ENCODE measurements at places on chromosomes 5 and 9. TPM values are rescaled to one million over a fixed set of nuclear protein-coding genes. Genes with fewer than 3 reads are reported as not detected.

- DNase-seq = no peak
Measured at GRCh38 chr9:32414856-32415255, 30.4 kb downstream of the ACO1 start.

GRCh38 chr5:9437741-9438240 is 108.1 kb downstream of the SEMA5A start:
- DNase-seq = no peak

DNA sequence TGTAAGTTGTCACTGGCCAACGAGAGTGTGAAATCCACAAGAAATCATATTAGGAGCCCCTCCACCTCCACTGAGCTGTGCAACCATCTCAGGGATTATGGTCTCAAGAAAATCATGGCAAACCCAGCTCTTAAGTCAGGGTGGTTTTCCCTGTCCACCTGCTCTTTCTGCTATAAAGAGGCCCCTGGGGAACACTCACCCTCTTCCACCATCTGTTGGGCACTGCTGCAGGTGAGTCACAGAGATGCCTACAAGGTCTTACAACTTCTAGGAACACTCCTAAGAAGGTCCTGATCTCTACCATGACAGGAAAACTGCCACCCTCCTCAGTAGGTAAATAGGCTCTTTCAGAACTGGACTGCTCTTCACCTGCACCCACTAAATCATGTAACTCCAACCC is 61.8 kb downstream of the DRD1 start:
- no peak for DNase-seq

GRCh38 chr9:27303219-27303618 is 6.3 kb upstream of the EQTN start:
- DNase-seq = no peak

GRCh38 chr5:32421075-32421474 is 23.5 kb downstream of the ZFR start:
- DNase-seq = no peak

DNA sequence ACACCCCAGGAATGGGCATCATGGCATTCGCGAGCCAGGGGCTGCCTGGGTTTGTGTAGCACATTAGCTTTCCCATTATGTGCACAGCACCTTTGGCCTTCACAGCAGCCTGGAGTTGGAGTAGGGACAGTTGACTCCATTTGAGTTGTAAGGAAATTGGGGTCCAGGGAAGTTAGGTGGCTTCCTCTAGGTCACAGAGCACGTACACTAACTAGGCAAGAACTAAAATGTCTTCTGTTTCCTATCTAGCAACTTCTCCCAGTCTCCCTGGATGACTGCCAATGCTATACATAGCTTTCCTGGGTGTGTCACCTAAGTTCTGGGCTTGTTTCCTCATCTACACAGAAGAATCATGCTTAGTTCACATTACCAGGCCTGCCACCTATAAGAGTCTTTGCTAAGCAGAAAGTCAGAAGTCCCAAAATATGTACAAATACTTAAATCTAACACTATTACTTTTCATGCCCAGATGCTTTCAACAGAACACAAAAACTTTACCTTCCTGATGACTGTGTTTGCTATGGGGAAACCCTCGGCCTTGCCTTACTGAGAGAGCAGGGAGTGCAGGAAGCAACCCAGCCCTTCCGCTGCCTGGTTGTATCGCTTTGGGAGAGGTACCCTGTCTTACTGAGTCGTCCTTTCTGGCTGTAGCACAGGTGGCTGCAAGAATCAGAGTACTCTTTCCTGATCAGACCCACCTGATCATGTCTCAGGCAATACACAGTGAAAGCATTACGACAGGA is 12.0 kb downstream of the MACROH2A1 start:
- no peak for DNase-seq

DNA sequence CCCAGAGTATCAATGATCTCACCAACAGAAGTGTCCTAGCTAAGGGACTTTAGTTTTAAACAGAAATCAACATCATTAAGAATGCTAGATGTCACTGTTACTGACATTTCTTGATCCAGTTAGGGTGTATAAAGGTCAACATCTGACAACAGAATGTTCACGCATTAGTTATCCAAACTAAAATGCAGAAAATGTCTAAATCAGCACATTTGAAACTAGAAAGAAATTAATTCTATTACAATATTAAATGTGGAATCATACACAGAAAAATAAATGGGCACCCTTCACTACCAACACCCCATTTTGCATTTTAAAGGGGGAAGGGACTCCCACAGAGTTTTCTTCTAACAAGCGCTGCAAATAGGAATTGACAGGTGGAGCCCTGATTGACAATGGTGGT is 24.5 kb downstream of the ELAVL2 start:
- DNase-seq = no peak

GRCh38 chr9:78663369-78663768 is 366.4 kb downstream of the PSAT1 start:
- no peak for DNase-seq

DNA sequence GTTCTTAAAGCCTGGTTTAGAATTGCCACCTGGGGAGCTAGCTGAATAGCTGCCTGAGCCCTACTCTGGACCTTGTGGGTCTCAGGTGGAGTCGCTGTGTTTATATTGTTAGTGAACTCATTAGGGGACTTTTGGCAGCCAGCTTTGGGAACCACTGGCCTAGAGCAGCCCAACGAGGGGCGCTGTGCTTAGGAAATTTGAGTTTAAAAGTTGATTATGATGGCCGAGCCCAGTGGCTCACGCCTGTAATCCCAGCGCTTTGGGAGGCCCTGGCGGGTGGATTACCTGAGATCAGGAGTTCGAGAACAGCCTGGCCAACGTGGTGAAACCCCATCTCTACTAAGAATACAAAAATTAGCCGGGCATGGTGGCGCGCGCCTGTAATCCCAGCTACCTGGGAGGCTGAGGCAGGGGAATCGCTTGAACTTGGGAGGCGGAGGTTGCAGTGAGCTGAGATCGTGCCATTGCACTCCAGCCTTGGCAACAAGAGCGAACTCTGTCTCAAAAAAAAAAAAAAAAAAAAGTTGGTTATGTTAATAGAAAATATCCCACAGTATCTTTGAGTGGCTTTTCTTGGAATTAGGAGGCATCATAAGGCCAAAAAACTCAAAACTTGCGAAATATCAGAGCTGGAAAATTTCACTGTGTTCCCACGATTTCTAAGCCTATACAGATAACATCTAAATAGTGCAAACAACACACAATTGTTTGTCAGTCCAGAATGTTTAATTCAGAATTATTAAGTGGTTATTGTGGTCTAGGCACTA is 809 bp downstream of the MCCC2 start:
- DNase-seq = no peak

GRCh38 chr5:89534331-89534730 is 651.3 kb upstream of the MEF2C start:
- DNase-seq = no peak

DNA sequence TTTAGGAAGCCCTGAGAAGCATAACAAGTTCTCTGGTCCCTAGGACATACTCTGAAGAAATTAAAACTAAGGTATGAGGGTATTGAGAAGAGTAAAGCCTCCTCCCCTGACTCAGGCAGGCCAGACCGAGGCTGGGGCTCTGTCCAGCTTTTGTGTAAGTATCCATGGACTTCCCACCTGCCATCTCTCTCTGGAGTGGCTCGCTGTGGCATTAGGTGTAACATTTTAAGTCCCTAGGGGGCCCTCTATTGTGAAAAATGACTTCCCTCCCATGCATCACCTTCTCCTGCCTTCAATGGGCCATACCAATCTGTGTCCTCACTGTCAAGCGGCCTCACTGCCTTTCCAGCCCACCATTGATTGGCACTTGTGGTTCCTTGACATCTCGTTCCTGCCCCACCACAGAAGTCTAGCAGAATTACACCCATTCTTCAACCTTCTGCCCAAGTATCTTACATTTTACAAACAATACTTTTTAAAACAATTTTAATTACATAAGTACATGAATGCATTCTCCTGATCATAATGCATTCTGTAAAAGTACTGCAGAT is 205.5 kb downstream of the SLIT3 start:
- DNase-seq = no peak

DNA sequence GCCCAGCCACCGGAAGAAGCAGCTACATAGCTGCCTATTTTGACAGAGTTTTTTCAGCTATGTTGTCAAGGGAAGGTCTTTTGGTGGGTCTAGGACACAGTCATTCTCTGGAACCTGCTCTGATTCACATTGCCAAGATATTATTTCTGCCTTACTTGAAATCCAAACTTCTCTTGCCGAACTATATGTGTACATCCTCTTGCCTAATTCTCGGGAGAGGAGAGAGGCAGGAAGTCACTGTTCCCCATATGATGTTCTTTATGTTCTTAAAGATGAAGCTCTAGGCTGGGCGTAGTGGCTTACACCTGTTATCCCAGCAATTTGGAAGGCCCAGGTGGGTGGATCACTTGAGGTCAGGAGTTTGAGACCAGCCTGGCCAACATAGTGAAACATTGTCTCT is 8.6 kb downstream of the TMEM252 start:
- DNase-seq = no peak

- DNase-seq = no peak
Measured at GRCh38 chr5:176817369-176817840, 7.0 kb downstream of the UNC5A start.

LCN9 gene
- total RNA-seq = not detected

CYLC2 gene
- total RNA-seq = not detected

SERF1A gene
- 11.4 TPM for total RNA-seq

Measured in CD8-positive, alpha-beta memory T cell (primary cell).